Inflammatory macrophage treated with lipopolysaccharide for 1 hour (primary cell): ENCODE measurements at places on chromosomes 7 and 10.

DNA sequence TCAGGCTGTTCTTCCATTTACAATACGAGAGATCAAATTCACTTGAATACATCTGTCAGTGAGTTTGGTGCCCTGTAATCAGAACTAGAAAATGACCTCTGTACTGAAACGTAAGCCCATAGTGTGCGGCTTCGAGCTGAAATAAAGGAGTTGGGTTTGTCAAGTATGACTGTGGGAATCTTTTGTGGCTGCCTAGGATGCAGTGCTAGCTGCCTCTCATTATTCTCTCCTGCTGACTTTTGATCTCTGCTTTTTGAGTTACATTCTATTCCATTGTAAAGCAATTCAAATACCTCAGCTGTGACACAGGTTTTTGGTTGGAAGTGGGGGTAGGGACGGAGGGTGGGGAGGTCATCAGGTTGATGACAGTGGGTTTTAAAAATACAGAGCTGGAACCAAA lies 40.4 kb downstream of the ICA1 start:
- DNase-seq, result no peak

- no peak for DNase-seq
Observed at GRCh38 chr10:78215645-78216044, 182.0 kb downstream of the RPS24 start.

- DNase-seq, result no peak
Observed at GRCh38 chr10:63264617-63265221, 131.6 kb downstream of the NRBF2 start.

DNA sequence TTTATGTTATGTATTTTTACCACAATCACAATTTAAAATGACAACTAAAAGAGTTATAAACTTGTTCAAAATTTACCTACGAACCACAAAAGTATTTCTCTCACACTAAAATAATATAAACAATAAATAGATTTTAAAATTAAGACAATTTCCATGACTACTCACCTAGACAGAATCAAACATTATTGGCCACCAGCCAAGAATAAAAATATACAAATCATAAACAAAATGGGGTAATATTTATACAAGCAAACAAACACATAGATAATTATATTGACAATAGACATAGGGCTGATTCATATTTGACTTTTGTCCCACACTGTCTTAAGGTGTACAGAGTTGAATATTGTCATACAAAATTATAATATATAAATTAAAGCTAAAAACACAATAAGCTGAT lies 119.6 kb upstream of the ZNF92 start:
- no peak for DNase-seq

DNA sequence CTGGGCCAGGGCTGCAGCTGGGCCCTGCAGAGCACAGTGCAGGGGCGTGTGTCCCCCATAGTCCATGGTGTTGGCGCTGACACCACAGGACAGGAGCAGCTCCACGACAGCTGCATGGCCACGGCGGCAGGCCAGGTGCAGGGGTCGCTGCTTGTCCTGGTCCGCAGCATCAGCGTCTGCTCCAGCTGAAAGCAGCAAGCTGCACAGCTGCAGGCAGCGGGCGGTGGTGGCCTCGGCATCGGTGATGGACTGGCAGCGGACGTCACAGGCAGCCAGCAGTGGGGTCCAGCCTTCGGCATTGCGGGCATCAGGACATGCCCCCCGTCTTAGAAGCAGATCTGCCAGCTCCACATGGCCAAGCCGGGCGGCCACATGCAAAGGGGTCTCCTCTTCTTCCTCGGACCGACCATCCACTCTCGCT lies 6.0 kb downstream of the ASB10 start:
- DNase-seq, result no peak

DNA sequence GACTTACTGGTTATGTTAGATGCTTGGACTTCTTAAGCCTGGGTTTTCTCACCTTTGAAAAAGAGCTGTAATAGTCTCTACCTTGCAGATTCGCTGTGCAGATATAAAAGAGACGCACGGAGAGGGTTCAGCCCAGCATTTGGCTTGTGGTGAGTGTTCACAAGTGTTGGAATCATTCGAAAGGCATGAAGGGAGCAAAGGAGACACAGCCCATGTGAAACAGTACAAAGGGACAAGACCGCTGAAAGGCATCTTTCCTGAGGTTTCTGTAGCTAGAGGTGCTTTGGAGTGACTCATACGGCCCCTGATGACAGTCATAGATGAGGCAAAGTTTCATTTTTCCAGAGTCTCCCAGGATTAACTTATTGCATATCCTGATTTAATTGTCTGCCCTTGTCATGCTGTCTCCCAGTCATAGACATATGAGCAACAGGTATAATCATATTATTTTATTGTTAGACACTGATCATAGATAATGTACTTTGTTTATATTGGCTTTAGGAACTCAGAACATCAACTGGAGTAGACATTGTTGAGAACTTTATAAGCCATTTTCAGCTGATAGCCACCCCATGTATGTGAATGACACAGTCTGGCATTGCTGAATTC lies 171.1 kb downstream of the ADRA2A start:
- no peak for DNase-seq

DNA sequence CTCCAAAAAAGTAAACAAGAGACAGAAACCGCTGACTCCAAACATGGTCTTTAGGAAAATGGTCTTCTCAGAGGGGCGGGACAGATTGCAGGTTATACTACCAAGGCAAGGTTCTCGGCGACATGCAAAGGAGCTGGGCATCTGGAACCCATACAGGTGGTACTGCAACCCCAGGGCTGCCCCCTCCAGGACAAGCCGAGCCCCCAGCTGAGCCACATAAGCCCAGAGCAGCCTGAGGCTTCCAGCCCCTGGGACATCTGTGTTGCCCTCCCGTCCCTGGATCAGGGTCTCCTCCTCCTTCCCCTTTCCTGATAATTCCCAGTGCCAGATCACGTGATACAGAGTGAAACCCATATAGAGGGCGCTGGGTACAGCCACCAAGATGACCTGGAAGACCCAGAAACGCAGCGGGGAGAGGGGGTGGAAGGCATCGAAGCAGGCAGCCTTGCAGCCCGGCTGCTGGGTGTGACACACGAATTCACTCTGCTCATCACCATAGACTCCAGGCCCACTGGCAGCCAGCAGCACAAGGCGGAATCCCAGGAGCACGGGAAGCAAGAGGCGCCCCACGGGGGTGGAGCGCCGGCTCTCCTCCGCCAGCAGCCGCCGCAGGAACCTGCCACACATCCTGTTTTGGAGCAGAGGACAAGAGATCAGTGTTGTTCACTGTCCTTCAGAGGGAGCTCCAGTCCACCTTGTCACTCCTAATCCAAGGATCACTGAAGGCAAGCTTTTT lies at the start of gene GJC3:
Gene GJC3, minus strand, starts transcription at position 627 of the 736 bp plus-strand sequence. Its CDS starts 0 bp downstream, at position 627.
- peak; percentile 57 for DNase-seq

DNA sequence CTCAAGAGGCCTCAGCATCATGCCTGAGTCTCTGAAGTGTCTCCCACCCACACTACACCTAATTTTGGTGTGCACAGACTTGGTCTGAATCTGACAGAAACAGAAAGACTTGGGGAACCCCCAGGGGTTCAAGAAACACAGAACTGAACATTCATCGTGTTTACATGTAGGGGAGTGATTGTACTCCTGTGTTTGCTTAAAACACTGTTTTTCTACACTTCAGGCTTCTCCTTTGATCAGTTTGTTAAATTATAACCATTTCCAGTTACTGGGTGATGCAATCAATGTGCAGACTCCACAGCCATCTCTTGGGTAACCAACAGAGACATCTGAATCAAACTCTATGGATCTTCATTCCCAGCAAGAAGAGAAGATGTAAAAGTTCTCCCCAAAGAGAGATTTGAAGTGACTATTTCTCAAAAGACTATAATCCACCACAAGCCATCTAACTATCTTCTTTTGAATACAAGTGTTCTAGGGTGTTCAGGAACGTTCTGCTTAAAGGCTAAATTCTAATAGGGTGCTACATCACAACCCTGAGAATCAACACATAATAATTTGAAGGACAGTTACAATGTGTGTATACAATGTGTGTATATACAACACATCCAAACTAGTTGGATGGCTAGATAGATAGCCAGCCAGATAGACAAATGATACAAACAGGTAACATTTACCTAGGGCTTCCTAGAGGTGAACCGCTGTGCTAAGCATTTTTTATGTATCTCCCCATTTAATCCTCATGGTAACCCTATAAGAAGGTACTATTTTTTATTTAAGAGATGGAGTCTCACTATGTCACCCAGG lies 34.2 kb downstream of the DNAJC12 start:
- DNase-seq, result no peak

GRCh38 chr10:54769051-54769450 lies 32.0 kb downstream of the PCDH15 start:
- no peak for DNase-seq

DNA sequence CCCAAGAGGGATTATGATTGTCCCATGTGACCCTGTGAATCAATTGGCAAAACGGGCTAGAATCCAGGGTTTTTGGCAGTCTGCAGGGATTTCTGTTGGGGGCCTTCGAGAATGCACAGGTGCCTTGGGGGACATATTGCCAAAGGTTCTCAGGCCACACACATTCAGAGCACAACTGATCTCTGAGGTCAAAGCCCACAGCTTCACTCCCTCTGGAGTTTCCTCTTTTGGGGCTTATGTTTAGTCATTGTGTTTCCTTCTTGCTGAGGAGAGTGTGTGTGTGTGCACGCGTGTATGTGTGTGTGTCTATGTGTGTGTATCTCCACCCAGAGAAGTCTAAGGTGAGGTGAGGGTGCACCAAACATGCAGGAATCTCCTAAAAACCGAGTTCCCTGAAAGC lies 8.8 kb downstream of the PPIF start:
- peak; percentile 62 for DNase-seq

DNA sequence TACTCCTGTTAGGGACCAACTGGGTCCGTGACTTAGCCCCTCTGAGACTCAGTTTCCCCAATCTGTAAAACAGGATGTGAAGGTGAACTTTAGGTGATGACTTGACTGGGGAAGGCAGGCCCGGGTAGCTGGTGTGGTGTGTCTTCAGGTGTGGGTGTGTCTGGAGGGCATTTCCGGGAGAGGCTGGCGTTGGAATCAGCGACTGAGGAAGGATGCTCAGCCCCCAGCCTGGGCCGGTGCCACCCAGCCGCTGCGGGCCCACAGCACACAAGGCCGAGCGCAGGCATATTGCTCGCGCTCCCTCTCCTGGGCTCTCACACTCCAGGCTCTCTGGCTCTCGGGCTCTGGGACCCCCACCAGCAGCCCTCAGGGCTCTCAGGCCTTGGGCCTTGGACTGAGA lies 31.7 kb upstream of the CNPY1 start:
- no peak for DNase-seq

- no peak for DNase-seq
Observed at GRCh38 chr7:112138938-112139337, 67.3 kb downstream of the DOCK4 start.

DNA sequence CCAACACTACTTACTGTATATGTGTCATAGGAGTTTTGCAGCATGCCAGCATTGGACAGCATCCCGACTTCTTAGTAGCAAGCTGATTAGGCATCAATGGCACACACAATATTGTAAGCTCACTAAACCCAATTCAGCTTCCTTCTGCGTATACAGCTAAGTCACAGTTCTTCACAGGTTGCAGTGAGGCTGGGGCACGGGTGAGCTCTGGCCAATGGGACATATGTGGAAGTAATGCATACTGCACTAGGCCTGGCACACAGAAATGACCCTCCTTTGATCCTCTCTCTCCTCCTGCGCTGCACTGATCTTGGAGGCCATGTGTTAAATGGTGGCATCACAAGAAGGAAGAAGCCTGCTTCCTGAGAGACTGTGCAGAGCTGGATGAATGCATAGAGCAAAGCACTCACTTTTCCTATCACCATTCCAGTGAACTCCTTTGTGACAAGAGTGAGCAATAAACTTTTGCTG lies 11.9 kb downstream of the RAB11FIP2 start:
- DNase-seq, result no peak

- DNase-seq, result no peak
Observed at GRCh38 chr10:61166065-61166464, 222.1 kb upstream of the RHOBTB1 start.

- DNase-seq, result no peak
Observed at GRCh38 chr7:96720843-96721242, 11.2 kb upstream of the SEM1 start.
